Activated T-helper 1 cell treated with anti-CD3 and anti-CD28 coated beads, Interleukin-12 subunit alpha, Interleukin-12 subunit beta, Interleukin-2, Interleukin-4 antibody, amounts not matched to agents 30 ng/mL and 10 ng/mL and 1 ng/mL, durations not matched to agents 14 hours and 24 hours and 36 hours (primary cell): ENCODE measurements at places on chromosomes 3 and 15. TPM values are rescaled to one million over a fixed set of nuclear protein-coding genes. Genes with fewer than 3 reads are reported as not detected.

GRCh38 chr15:64387562-64388168 is at the start of gene TRIP4:
Gene TRIP4 (plus strand): TSS chr15:64387836. CDS start chr15:64387864, 28 bp downstream.
- peak; percentile 96 for DNase-seq

- DNase-seq, result no peak
Observed at GRCh38 chr15:65796610-65797078, 4.6 kb upstream of the DENND4A start.

DNA sequence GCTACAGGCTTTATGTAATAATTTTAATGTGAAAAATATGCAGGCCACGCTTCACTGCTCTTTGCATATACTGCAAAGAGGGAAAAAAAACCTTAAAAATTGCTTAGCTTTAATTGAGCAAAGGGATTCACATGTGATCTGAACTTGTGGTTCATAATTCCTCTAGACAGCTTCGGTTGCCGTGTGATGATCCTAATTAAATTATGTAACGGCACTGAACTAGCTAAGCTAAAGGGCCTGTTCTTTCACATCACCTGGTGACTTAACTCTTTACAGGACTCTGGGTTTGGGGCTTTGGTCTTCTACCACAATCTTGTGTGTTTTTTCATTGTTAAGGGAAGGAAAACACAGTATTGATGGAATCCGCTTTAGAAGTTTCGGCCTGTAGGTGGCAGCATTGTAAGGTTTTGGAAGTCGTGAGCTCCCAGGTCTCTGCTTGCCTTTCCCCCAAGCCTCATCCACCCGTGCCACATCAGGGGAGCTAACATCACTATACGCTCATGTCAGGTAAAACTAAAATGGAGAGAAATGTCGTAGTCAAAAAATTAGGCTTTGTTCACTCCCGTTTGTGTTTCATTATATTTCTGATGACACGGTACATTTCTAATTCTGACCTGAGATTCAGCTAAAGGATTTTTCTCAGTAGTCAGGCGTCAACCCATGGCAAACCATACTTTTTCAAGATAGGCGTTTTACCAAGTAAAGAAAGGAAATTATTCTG is 205.6 kb upstream of the DPH6 start:
- peak; percentile 6 for DNase-seq

Gene CCR9
- not detected in 2 replicates for total RNA-seq

Gene P2RY1
- total RNA-seq, result 0.36 and 0.49 TPM in 2 replicates

- DNase-seq, result no peak
Observed at GRCh38 chr3:138598534-138598933, 4.5 kb upstream of the CEP70 start.

DNA sequence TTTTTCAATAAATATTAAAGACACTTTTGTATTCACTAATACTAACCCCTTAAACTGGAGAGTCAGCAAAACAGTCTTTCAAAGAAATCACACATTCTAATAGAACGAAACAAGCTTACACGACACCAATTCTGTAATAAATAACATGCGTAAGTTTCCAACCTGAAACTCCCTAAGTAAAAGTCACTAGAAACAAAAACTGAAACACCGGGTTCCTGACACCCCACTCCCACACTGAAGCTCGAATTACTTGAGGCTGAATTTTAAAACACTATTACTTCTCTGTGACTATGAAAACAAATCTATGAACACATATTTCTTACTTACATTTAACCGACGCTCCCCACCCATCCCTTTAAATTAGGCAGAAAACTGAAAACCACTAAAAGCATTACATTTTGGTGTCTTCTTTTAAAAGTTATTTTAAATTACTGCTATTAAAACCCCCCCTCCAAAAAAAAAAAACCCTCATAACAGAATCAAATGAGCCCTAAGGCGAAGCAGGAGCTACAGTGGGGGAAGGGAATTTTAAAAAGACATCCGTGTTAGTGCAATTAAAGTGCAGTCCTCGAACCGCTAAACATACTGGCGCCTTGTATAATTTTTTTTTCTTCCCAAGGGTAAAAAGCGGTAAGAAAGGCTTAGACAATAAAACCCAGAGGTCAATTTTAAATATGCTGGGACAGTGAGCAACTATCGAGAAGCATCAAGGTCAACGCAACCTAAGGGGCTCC is 878 bp downstream of the SPPL2A start:
- peak; percentile 21 for DNase-seq

DNA sequence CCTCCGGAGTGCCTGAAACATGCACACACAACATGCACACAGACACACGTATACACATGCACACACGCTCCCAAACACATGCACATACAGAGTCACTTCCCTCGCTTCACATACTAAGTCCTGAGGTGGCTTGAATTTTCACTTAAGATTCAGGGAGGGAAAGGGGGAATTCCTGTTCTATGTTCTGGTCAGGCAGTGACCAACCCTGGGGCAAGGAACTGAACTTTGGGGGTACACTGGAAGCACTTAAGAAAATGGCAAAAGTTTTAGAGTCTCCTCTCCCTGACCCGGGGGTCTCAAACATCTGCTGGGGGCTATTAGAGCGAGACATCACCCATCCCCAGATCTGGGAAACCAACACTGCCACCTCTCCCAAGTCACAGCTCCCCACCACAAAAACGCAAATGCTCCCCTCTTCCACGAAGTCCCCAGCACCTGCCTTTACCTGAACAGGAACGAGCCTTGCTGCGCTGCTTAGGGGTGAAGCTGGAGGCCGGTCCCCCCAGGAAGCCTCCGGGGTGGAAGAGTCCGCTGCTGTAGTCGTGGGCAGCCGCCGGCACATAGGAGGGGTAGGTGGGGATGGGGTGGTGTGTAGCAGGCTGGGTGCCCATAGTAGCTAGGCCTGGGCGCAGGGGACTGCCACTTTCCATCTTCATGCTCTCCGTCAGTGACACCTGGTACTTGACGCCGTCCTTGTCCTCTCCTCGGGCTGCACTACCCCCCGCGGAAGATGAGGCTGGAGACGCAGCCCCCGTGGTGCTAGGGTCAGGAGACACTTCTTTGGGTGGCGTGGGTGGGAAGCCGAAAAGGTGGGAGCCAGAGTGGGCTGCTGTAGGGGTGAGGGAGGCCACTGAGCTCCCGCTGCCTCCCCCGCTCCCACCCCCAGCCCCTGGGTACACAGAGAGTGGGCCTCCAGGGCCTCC is 7.5 kb downstream of the GATA2 start:
- DNase-seq, result no peak

Gene CPA3
- total RNA-seq, result not detected in 2 replicates

- DNase-seq, result no peak
Observed at GRCh38 chr15:93072011-93072410, 17.0 kb downstream of the RGMA start.

Gene INSYN1
- total RNA-seq, result not detected in 2 replicates

DNA sequence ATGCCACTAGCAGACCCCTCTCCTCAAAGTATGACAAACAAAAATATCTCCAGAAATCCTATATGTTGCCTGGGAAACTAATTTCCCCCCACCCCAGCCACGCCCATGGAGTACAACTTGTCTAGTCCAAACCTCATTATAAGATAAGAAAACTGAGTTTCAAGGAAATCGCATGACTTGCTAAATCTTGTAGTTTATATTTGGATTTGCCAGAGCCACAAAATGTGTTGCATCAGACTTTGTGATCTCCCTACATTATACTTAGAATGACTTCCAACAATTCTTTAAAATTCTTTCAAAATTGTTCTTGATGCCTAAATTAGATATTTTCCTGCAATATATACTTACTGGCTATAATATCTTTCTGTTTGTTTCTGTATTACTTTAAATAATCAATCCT is 1034.4 kb downstream of the IGSF11 start:
- no peak for DNase-seq

Gene NOX5
- 0.03 TPM in 1 of 2 replicates, not detected in the other for total RNA-seq

Gene RHCG
- not detected in 2 replicates for total RNA-seq

GRCh38 chr15:96858694-96859093 is 528.2 kb downstream of the NR2F2 start:
- DNase-seq, result no peak
